ENCODE measurements at places on chromosomes 1 and 21.

DNA sequence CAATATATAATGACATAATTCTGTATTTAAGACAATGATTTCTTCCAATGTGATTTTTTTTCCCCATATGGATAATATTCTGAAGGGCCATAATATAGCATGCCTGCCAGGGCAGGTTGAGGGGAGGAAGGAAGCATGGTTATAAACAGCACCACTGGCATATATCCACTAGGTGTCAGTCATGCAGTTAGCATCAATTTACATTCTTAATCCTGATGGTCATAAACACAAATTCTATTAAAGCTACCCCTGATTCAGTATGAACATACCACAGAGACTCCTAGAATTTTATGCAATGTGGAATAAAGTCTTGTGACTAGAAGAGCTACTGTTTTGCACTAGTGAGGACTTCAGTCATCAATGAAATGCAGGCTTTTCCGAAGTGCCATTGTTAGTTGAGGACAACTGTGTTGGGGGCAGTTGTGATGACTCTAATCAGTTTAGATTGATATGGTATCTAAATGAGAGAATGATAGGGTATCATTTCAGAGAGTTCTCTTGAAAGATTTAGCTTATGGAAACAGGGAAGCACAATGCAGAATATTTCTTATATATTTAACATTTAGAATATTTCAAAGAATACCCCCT is 342.7 kb upstream of the NR5A2 start:
- no peak for DNase-seq

- no peak for DNase-seq
Observed at GRCh38 chr1:230693221-230693620, 20.7 kb downstream of the AGT start.

GRCh38 chr1:51669816-51670215 is 52.9 kb downstream of the OSBPL9 start:
- DNase-seq: no peak

GRCh38 chr1:212287261-212287895 is 2.2 kb downstream of the PPP2R5A start:
- no peak for DNase-seq

DNA sequence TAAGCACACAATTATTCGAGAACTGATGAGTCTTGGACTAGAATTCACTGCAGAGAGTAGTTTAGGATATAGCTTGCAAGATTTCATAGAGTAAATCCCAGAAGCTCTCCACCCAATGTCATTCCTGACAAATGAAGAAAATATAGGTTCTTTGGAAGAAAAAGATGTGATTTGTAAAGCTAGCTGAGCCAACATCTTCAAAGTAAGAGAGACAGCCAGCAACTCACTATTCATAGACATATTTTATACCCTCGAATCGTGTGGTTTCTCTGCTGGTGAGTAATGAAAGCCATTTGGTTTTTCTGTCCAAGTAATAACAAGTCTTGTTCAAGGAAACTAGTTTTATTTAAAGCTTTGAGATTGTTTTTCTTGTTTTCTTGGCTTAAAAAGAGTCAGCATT is 165.7 kb upstream of the SYT6 start:
- no peak for DNase-seq

GRCh38 chr1:184745929-184746638 is 8.6 kb downstream of the EDEM3 start:
- DNase-seq: no peak

DNA sequence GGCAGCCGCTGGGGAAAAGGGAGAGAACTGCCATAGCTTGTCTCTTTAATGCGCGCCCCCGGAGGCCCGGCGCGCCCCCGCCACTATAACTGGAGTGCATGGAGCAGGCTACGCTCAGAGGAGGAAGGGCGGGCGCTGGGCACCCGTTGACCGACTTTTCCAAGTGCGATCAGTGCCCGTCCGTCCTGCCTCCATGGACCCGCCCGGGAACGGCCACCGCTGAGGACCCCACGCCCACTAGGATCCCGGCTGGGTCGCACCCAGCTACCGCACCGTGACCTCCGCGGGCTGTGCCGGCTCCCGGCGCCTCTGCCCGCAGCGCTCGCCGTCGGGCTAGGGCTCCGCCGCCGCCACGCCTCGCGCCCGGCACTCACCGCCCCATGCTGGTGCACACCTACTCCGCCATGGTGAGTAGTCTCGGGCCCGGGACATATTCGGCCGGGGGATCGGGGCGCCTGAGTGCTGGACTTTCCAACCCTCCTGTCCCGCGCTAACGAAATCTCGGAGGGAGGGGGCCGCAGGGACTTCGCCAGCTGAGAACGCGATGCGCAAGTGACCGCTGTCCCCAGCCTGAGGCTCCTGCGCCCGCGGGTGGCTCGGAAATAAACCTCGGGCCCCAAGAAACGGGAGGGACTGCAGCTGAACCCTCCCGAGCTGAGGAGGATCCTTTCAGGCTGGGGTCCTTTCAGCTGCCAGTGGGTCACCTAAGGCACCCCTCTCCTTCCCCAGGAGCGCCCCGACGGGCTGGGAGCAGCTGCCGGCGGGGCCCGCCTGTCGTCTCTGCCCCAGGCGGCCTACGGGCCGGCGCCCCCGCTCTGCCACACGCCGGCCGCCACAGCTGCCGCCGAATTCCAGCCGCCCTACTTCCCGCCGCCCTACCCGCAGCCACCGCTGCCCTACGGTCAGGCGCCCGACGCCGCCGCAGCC is at the start of gene TFAP2E:
Gene TFAP2E, plus strand, starts transcription at position 117 of the 927 bp plus-strand sequence. Its CDS starts 264 bp downstream, at position 381.
- DNase-seq: no peak

DNA sequence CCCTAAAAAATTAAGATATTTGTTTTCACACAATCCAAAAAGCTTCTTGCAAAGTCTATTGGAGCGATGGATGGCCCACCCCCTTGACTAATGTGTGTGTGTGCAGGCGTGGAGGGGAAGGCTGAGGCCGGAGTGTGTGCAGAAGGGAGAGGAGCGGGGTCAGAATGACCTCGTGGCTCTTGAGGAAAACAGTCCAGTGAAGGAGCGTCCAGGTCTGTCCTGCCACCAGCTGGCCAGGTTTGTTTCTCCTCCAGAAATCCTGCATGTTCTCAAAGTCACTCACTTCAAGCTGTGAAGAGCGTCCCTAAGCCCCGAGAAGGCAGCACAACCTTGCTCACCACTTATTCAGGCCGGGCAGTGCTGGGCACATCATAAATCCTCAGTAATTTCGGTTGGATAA is 69.5 kb upstream of the SSX2IP start:
- DNase-seq: no peak

GRCh38 chr1:117609471-117609911 is 3.6 kb downstream of the TENT5C start:
- DNase-seq: no peak

DNA sequence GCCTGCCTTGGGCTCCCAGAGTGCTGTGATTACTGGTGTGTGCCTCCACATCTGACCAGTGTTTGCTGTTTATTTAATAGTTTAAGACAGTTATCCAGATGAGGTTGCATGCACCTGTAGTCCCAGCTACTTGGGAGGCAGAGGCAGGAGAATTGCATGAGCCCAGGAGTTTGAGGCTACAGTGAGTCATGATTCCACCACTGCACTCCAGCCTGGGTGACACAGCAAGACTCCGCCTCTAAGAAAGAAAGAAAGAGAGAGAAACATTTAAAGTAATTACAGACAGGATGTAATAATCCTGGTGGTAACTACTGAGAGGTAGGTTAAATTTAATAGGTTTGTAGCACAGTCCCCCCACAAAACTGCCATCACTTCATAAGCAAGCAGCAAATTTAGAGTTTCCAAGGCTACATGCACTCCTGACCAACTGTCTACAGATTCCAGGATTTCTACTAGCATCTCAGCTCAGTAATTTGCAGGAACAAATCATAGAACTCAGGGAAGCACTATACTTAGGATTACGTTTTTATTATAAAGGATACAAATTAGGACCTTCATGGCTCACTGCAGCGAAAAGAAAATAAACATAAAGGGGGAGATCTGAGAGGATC is 89.6 kb downstream of the PKN2 start:
- no peak for DNase-seq

DNA sequence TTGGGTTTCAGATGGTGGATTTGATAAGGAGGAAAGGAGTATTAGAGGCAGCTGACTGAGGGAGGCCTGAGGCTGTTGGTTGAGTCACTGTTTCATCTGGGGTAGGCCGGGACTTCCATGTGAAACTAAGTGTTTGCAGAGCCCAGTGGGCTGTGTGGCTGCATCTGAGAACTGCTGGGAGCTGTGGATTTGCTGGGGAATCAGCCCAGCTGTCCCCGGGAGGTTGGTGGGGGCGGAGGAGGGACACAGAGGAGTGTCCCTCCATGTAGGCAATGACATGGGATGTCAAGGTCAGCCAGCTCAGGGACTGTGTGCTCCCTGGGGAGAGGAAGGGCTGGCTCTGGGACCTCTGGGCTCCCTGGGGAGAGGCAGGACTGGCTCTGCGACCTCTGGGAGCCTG is 36.4 kb downstream of the SLC2A7 start:
- DNase-seq: no peak

DNA sequence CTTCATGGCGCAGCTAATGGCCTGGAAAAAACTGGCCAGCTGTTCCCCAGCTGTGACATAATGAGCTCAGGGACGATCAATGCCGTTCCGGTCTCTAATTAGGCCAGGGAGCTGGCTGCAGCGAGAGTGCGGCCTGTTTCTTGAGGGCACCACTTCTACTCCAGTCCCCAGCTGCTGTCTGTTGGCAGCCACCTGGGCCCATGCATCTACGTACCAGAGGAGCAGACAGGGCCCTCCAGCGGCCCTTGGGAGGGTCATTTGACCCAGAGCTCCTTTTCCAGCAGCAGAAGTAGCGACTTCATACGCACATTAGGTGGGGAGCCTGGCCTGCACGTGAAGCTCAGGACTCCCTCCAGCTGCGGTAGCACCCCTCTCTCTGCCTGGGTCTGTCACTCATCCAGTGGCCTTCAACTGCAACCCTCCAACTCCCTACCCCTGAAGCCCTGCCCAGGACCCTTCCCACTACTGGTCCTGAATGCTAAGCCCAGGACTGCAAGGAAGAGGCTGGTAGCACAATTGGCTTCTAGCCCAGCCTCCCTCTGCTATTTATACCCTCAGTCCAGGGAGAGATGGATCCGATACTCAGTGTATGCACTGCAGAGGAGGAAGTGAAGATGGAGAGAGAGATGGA is 9.1 kb upstream of the GPR61 start:
- DNase-seq: no peak

- no peak for DNase-seq
Observed at GRCh38 chr1:160638926-160639325, 7.9 kb downstream of the SLAMF1 start.

DNA sequence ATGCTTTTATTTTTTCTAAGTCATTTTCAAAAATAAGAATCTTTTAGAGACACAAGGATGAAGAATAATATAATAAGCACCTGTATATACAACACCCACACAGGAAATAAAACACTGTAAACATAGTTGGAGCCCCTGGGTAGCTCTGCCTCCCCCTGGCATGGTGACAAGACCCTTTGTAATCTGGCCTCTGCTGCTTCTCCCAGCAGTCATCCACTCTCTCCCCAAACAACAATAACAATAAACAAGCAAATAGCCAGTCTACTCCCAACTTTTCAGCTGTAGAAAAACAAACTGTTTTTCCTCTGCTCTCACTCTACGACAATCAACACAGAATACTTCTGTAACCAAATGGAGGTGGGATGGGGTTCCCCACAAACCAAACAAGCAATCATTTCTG is 110.1 kb downstream of the CSMD2 start:
- DNase-seq: no peak

DNA sequence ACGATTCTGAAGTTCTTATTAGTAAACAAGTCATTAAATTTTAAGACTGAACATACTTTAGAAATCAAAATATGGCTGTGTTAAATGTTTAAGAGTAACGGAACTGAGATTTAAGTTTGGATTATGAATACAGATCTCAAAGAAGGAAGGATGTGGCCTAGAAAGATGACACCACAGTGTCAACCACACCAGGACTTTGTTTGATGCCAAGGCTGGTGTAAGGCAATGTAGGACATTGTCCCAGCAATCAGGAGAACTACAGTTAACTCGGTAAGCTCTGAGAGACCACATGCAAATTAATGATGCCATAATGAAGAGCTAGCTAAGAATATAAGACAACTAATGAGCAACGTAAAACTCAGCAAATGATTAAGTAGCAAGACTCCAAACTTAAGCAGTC is 932.9 kb downstream of the ADGRL2 start:
- no peak for DNase-seq

- DNase-seq: no peak
Observed at GRCh38 chr1:205943245-205943644, at the start of gene SLC26A9. SLC26A9 (minus strand) TSS chr1:205943456; CDS start chr1:205935820, 7,636 bp downstream.

GRCh38 chr1:224866940-224867339 is 62.5 kb upstream of the DNAH14 start:
- no peak for DNase-seq

- DNase-seq: no peak
Observed at GRCh38 chr1:11129649-11130390, 30.2 kb upstream of the EXOSC10 start.

GRCh38 chr1:225737161-225737560 is 40.5 kb upstream of the SRP9 start:
- no peak for DNase-seq

DNA sequence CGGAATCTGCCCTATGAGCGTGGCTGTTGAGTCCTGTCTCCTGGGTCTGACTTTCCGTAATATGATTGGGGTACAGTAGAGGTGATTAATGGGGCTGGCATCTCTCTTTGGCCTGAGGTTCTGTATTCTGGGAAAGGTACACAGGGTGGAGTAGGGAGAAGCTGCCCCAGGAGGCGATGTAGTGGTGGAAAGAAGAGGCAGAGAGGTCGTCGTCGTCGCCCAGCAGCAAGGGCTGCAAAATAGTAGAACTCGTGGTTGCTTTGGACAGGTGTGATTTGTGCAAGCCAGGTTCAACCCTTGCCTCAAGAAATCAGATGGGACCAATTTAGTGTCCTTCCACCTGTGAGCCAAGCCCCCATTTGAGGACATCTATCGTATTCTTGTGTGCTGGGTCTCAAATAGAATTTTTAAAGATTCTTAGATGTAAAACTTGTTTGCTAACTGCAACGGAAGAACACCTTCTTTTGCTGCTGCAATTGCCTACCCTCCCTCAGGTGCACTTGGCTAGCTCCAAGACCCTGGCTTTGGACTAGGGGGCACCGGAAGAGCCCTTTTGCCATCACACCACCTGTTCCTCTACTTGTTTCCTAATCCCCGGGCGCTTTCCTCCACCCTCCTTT is 1.3 kb upstream of the HMGN2 start:
- no peak for DNase-seq
